ENCODE measurements at places on chromosomes 2 and 18.

- H3K27me3 ChIP-seq: peaks cover 15% of the 10 kb centered on the region
- H3K27ac ChIP-seq: no peak overlapping the region
- peak; percentile 24 for DNase-seq
- H3K4me1 ChIP-seq: no peaks in the 10 kb centered on the region
- no peaks in the 10 kb centered on the region for H3K36me3 ChIP-seq
- H3K4me3 ChIP-seq: no peak overlapping the region
These were observed 205.1 kb downstream of the NDUFA10 start for GRCh38 chr2:239819974-239820555.

DNA sequence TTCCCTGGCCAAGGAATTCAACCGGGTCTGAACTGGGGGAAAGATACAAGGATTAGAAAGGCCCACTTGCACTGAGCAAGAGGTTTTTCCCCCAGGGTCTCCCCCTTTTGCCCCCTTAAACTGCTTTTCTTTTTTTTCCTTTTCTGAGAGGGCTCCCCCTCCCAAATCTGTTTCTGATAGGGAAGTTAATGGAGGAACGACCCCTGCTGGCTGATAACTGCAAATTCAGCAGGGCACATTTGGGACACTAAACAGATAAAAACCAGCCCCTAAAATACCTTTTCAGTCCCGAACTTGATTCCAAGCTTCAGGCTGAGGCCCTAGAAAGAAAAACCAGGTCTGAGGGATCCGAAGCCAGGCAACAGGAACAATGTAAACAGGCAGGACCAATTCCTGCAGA lies 1012.4 kb upstream of the CRIM1 start:
- DNase-seq: no peak
- H3K27ac ChIP-seq: no peak overlapping the region
- H3K27me3 ChIP-seq: no peaks in the 10 kb centered on the region
- no peak overlapping the region for H3K4me3 ChIP-seq

- H3K4me1 ChIP-seq: peaks cover 76% of the 10 kb centered on the region
- H3K4me3 ChIP-seq: peak overlapping the region; percentile 55
- peak overlapping the region; percentile 88 for H3K27ac ChIP-seq
- DNase-seq: no peak
- H3K36me3 ChIP-seq: peaks cover 8% of the 10 kb centered on the region
These were observed 28.7 kb downstream of the MGAT4A start for GRCh38 chr2:98702127-98702802.

DNA sequence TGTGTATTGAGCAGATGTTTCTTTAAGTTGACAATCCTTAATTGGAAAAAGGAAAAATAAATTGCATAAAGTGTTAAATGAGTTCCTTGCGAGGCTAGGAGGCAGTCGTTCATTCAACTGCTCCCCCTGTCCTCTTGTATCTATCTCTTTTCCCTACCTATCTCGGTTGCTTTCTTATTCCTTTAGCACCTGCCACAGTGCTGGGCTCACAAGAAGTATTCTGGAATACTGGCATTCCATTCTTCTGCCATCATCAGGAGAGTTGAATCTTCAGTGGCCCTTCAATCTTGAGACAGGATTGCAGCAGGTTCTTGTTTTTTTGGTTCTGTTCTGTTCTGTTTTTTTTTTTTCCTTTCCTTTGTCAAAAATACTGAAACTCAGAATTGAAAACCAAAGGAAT lies 143.1 kb upstream of the AQP4 start:
- no peak overlapping the region for H3K4me3 ChIP-seq
- no peak for DNase-seq
- H3K27me3 ChIP-seq: no peaks in the 10 kb centered on the region
- no peaks in the 10 kb centered on the region for H3K36me3 ChIP-seq
- no peak overlapping the region for H3K27ac ChIP-seq
- no peaks in the 10 kb centered on the region for H3K4me1 ChIP-seq

GRCh38 chr2:142130111-142131009 lies 456 bp downstream of the LRP1B start:
- no peaks in the 10 kb centered on the region for H3K36me3 ChIP-seq
- no peak overlapping the region for H3K27ac ChIP-seq
- DNase-seq: no peak
- H3K4me3 ChIP-seq: peak overlapping the region; percentile 41
- peaks cover 6% of the 10 kb centered on the region for H3K4me1 ChIP-seq

DNA sequence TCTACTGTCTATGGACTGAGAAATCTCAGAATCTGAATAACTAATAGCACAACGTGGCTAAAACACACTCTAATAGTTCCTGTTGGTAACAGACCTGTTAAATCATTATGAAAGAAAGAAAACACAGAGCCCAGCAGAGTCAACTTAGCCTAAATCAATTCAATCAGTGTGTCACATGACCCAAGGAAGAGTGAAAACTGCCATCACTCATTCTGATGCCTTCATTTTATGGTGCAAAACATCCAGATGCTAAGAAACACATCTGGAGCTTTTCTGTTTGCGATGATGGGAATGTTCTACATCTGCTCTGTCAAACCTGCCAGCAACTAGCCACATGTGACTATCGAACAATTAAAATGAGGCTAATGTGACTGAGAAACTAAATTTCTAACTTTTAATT lies 295.7 kb upstream of the TRIB2 start:
- H3K27ac ChIP-seq: no peak overlapping the region
- DNase-seq: no peak
- no peak overlapping the region for H3K4me3 ChIP-seq
- H3K4me1 ChIP-seq: peaks cover 22% of the 10 kb centered on the region

- H3K4me3 ChIP-seq: no peak overlapping the region
- peak overlapping the region; percentile 22 for H3K27ac ChIP-seq
- peaks cover 83% of the 10 kb centered on the region for H3K36me3 ChIP-seq
- H3K4me1 ChIP-seq: peaks cover 16% of the 10 kb centered on the region
- DNase-seq: no peak
- H3K27me3 ChIP-seq: no peaks in the 10 kb centered on the region
These were observed 11.5 kb downstream of the LIPT1 start for GRCh38 chr2:99166218-99166617.

DNA sequence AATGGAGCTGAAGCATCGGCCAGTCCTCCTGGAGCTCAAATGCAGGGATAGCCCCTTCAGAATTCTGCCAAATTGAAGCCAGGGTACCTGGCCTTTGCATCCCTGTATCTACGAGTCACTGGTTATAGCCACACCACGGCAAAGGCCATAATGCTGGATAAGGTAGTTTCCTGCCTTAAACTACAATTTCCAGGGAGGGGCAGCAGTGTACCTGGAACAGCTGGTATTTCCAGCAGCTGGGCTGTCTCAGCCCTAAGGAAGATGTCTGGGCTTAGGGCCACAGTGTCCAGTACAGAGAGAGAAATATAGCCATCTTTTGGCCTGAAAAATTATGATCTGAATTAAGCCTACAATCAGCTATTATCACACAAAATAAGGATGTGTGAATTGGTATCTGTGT lies 180.3 kb downstream of the GCA start:
- H3K4me3 ChIP-seq: no peak overlapping the region
- no peak overlapping the region for H3K27ac ChIP-seq
- H3K27me3 ChIP-seq: no peaks in the 10 kb centered on the region
- no peak for DNase-seq
- no peaks in the 10 kb centered on the region for H3K36me3 ChIP-seq

DNA sequence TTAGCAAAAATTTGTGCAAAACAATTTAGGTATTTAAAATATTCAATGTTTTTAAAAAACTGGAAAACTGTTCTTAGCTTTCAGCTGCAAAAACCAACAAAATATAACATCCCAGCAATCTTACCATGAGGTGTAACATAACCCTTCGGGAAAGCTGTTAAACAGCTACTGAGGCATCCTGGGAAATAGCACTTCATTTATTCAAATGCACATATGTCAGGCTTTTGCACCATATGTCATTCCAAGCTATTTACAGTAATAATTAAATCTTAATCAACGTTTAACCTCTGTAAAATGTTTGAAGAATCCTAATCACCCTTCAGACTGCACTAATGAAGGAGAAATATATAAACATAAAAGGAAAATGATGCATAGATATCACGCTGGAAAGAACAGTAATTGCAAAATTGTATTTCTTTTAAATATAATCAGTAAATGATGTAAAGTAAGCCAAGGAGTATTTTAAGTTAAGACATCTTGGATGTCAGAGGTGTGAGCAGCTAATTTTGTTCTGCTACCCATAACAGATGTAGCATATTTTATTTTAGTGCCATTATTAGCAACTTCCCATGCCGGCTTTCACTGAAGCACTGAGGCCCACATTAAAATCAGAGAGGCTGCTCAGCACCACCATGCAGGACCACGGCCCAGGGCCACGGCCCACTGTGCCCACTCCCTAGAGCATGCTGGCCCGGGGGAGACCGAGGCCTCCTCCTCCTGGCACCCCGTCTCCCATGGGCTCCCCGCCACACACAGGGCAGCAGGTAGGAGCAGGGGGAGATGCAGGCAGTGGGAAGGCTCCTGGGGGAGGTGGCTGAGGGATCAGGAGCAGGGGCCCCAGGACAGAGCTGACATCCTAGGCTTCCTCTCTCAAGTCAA lies 30.9 kb downstream of the EMX1 start:
- H3K4me1 ChIP-seq: peaks cover under 1% of the 10 kb centered on the region
- DNase-seq: no peak
- no peak overlapping the region for H3K4me3 ChIP-seq

- no peaks in the 10 kb centered on the region for H3K36me3 ChIP-seq
- no peak overlapping the region for H3K4me3 ChIP-seq
- no peak for DNase-seq
- H3K27me3 ChIP-seq: no peaks in the 10 kb centered on the region
These were observed 204.7 kb upstream of the ITGA4 start for GRCh38 chr2:181252262-181253148.

- H3K27ac ChIP-seq: no peak overlapping the region
- no peaks in the 10 kb centered on the region for H3K36me3 ChIP-seq
- no peaks in the 10 kb centered on the region for H3K4me1 ChIP-seq
- peaks cover 31% of the 10 kb centered on the region for H3K27me3 ChIP-seq
- DNase-seq: no peak
- H3K4me3 ChIP-seq: no peak overlapping the region
These were observed 217.4 kb upstream of the DTNA start for GRCh38 chr18:34492652-34493051.

DNA sequence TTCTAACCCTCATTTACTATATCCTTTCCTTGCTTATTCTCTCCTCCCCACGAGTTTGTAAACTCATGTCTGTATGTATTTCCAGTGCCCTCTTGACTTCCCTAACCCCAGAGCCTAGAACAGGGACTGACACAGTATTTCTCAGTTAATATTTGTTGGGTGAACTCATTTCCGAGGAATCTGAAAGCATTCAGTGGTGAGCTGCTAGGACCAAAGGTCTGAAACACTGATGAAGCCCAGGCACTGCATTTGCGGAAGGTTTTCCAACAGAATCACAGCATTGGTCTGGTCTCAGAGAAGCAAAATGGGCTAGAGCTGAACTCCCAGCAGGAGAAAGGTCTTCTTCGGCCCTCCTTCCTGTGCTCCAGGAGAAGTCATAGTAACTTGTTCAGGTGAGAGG lies 56.8 kb downstream of the SOX11 start:
- peaks cover 1% of the 10 kb centered on the region for H3K27me3 ChIP-seq
- H3K27ac ChIP-seq: no peak overlapping the region
- no peaks in the 10 kb centered on the region for H3K4me1 ChIP-seq
- no peak for DNase-seq
- no peaks in the 10 kb centered on the region for H3K36me3 ChIP-seq
- H3K4me3 ChIP-seq: no peak overlapping the region

DNA sequence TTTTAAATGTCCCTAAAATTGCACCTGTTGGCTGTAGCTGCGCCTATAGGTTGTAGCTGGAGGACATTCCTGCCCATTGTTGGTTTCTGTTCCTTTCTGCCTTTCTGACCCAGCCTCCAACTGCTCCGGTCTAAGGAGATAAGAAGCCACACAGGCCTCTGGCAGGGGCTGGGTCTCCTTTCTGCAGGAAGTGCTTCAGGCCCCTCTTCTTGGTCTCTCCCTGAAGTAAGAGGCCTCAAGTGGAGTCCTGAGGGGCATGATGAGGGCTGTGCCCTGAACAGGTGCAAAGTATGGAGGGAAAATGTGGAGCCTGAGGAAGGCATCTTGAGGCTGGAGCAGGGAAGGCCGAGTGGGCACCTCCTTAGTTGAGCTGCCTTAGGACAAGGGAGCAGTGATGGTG lies 10.4 kb upstream of the SFTPB start:
- no peaks in the 10 kb centered on the region for H3K36me3 ChIP-seq
- peaks cover 2% of the 10 kb centered on the region for H3K27me3 ChIP-seq
- H3K4me1 ChIP-seq: peaks cover 10% of the 10 kb centered on the region
- H3K4me3 ChIP-seq: no peak overlapping the region
- no peak overlapping the region for H3K27ac ChIP-seq
- no peak for DNase-seq

GRCh38 chr2:171480908-171481307 lies 41.4 kb upstream of the CYBRD1 start:
- peaks cover 87% of the 10 kb centered on the region for H3K36me3 ChIP-seq
- peaks cover 17% of the 10 kb centered on the region for H3K4me1 ChIP-seq
- no peak overlapping the region for H3K27ac ChIP-seq
- no peaks in the 10 kb centered on the region for H3K27me3 ChIP-seq
- DNase-seq: no peak
